Muscle of leg (tissue), 16 donors: ENCODE measurements at places on chromosomes 12 and 14. TPM values are rescaled to one million over a fixed set of nuclear protein-coding genes. Genes with fewer than 3 reads are reported as not detected.

Gene TRPV4
- total RNA-seq: 0.13 TPM

Gene KRT79
- not detected for total RNA-seq

Gene DPPA3
- total RNA-seq: not detected

Gene KRT83
- not detected for total RNA-seq

Gene HOXC12
- total RNA-seq: not detected

GRCh38 chr14:69325646-69326265 is 65.8 kb downstream of the GALNT16 start:
- no peaks in the 10 kb centered on the region for H3K27me3 ChIP-seq
- H3K27ac ChIP-seq: no peak overlapping the region
- no peak overlapping the region for H3K4me3 ChIP-seq
- DNase-seq: no peak

- no peak overlapping the region for H3K4me3 ChIP-seq
- no peaks in the 10 kb centered on the region for H3K4me1 ChIP-seq
- no peak for DNase-seq
- no peaks in the 10 kb centered on the region for H3K36me3 ChIP-seq
- H3K27me3 ChIP-seq: no peaks in the 10 kb centered on the region
These were observed 59.8 kb upstream of the MED13L start for GRCh38 chr12:116337312-116337711.

DNA sequence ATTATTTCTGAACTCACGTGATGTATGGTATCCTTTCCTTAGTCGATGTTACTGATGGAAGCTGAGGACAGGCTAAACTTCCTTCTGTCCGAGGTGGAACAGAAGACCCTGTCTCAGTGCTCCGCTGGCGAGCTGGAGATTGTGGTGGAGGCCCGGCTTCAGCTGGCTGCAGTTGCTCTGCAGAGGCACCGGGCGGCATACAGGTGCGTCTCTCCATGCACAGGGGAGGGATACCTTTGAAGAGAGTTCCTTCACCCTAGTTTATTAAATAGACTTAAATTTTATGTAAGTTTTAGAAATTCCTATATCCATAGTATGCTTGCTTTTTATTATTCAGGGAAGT is 186.7 kb upstream of the NEDD1 start:
- H3K4me3 ChIP-seq: peak overlapping the region; percentile 3
- no peak for DNase-seq
- no peaks in the 10 kb centered on the region for H3K36me3 ChIP-seq
- H3K4me1 ChIP-seq: no peaks in the 10 kb centered on the region
- H3K27ac ChIP-seq: peak overlapping the region; percentile 13

DNA sequence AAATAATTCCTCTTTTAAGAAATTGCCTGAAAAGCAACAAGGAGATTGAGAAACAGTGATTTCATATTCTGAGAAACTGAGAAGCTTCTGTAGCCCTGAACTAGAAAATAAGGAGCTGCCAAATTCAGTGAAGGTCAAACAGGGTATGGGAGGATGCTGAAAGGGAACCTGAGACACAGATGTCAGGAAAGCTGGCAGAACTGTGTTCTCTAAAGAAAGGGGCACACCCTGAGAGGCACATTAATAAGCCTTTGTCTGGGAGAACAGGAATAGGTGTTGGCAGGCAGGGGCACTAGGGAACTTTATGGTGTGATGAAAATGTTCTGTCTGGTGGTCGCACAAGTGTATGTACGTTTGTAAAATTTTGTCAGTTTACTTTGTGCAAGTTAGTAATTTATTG is 29.6 kb downstream of the VRK1 start:
- no peaks in the 10 kb centered on the region for H3K36me3 ChIP-seq
- H3K27ac ChIP-seq: no peak overlapping the region
- no peak overlapping the region for H3K4me3 ChIP-seq
- H3K4me1 ChIP-seq: no peaks in the 10 kb centered on the region
- H3K27me3 ChIP-seq: no peaks in the 10 kb centered on the region

DNA sequence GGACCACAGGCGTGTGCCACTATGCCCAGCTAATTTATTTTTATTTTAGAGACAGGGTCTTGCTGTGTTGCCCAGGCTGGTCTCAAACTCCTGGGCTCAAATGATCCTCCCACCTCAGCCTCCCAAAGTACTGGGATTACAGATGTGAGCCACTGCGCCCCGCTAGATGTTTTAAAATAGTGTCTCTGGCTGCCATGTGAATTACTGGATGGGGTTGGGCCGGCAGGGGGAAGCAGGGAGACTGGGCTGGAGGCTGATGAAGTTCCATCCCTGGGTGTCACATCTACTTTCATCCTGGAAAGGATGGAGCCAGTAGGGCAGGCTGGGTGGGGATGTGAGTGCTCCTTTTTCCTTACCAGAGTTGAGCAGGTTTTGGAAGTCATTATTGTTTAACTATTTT is 46.1 kb downstream of the DNAH10 start:
- no peak for DNase-seq
- no peaks in the 10 kb centered on the region for H3K4me1 ChIP-seq
- H3K27ac ChIP-seq: no peak overlapping the region
